ENCODE measurements at places on chromosomes 13 and 19. TPM values are rescaled to one million over a fixed set of nuclear protein-coding genes. Genes with fewer than 3 reads are reported as not detected.

The ZFP28 gene
- total RNA-seq: 12.3 TPM

The SYNE4 gene
- 15.5 TPM for total RNA-seq

The C19orf67 gene
- not detected for total RNA-seq

GRCh38 chr19:50764409-50764808 is 5.9 kb upstream of the GPR32 start:
- no peaks in the 10 kb centered on the region for H3K27me3 ChIP-seq
- no peak overlapping the region for H3K27ac ChIP-seq

DNA sequence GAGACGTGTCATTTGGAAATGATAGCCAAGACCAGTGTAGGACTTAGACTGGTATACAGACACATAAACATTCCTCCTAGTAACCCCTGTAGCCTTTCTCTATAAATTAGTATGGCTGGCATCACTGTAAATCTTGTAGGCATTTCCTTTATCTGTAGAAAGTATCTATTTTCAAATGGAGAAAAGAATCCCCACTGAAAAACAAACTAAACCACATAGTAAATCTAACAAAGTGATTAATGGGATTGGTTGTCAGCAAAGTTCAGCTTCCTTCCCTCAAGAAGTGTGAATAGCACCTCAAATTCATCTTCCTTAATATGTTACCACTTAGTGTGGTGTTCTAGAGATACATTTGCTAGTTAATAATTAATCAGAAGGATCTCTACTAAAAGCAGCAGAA is 119.4 kb upstream of the NBEA start:
- DNase-seq: no peak
- H3K4me3 ChIP-seq: no peak overlapping the region
- H3K27ac ChIP-seq: no peak overlapping the region
- H3K27me3 ChIP-seq: no peaks in the 10 kb centered on the region
- H3K4me1 ChIP-seq: no peaks in the 10 kb centered on the region

The ZNF497 gene
- 3.6 TPM for total RNA-seq

- H3K4me3 ChIP-seq: no peak overlapping the region
- no peak overlapping the region for H3K27ac ChIP-seq
- no peaks in the 10 kb centered on the region for H3K4me1 ChIP-seq
Observed at GRCh38 chr13:82356667-82357410, 1525.4 kb downstream of the SLITRK1 start.

GRCh38 chr13:44374348-44374712 is 706 bp downstream of the SERP2 start:
- H3K4me3 ChIP-seq: peak overlapping the region; percentile 94
- peaks cover 5% of the 10 kb centered on the region for H3K4me1 ChIP-seq
- DNase-seq: no peak
- H3K36me3 ChIP-seq: no peaks in the 10 kb centered on the region
- peak overlapping the region; percentile 58 for H3K27ac ChIP-seq

DNA sequence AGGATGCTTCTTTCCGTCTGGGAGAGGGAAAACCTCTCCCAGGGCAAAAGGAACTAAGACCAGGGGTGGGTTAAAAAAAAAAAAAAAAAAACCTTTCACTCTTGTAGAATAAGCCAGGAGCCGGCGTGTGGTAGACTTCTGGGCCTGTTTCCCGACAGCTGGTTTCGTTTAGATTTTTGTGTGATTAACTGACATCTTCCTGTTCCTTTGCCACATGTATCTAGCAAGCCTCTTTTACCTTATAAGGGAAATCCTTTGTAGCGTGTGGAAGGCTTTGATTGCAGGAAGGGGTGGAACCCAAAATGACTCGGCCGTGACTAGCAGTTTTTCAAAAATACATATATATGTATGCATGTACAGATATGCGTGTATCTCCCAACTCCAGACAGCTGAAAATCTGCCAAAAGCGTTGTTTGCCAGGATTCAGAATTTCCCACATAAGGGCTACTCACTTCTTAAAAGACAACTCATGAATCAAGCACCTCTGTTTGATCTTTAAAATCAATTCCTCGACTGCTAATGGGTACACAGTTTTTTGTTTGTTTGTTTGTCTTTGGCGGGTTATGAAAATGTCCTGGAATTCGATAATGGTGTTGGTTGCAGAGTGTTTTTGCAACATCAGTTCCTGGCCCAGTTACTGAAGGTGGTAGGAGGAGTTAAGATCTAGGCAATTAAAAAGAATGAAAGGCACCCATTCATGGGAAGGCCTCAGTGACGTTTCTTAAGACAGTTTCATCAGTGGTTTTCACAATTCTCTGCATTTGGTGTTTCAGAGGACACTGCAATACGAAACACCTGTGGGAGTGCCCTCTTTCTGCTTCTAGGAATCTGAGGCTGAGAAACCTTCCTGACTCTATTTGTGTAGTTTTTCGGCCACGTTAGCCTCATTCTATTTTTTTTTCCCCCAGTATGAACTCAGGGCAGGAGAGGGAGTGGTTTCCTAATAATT is 2.7 kb downstream of the TPM4 start:
- H3K27ac ChIP-seq: peak overlapping the region; percentile 100
- peak overlapping the region; percentile 91 for H3K4me3 ChIP-seq
- peak; percentile 91 for DNase-seq

The RNF225 gene
- not detected for total RNA-seq

DNA sequence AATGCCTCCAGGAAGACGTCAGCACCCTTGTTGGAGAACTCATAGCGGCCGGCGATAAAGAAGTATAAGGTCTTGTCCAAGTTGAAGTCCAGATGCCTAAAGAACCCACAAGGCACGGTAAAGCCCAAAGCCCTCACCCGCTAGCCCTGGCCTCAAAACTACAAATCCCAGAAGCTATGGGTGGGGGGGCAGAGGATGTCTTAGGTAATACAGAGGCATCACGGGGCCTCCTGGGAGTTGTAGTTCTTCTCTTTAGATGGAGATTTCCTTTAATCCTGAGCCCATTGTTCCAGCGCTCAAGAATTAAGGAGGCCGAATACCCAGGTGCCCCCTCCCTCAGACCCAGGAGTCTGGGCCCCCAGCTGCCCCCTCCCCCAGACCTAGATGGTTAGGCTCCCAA is 10.8 kb downstream of the GYS1 start:
- no peaks in the 10 kb centered on the region for H3K27me3 ChIP-seq
- H3K4me3 ChIP-seq: no peak overlapping the region
- no peak for DNase-seq
- H3K27ac ChIP-seq: no peak overlapping the region
- H3K4me1 ChIP-seq: no peaks in the 10 kb centered on the region

The WDR87 gene
- not detected for total RNA-seq

The EBI3 gene
- total RNA-seq: 8.2 TPM

The SBK2 gene
- not detected for total RNA-seq

- DNase-seq: no peak
- no peaks in the 10 kb centered on the region for H3K36me3 ChIP-seq
- no peaks in the 10 kb centered on the region for H3K27me3 ChIP-seq
- no peak overlapping the region for H3K4me3 ChIP-seq
- H3K4me1 ChIP-seq: peaks cover 27% of the 10 kb centered on the region
Observed at GRCh38 chr19:46944918-46945628, 74.6 kb upstream of the NPAS1 start.

DNA sequence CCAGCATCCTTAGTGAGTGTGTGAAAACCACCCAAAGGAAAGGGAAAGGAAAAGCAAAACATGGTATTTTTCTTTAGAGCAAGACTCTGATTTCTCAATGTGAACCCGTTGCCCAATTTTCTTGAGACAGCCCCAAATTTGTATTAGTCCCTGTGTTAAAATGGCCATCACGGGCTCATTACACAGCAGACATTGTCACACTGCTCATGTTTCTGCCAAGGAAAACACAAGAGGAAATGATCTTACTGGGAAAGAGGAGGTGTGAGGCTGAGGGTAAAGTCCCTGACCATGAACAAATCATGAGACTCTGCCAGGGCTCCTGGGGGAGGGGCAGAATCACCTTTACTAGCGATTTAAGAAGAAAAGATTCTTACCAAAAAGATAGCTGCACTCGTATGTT is 54.4 kb downstream of the FAM124A start:
- DNase-seq: no peak
- no peaks in the 10 kb centered on the region for H3K4me1 ChIP-seq
- H3K27me3 ChIP-seq: no peaks in the 10 kb centered on the region
- no peak overlapping the region for H3K4me3 ChIP-seq
- no peaks in the 10 kb centered on the region for H3K36me3 ChIP-seq
- H3K27ac ChIP-seq: no peak overlapping the region

DNA sequence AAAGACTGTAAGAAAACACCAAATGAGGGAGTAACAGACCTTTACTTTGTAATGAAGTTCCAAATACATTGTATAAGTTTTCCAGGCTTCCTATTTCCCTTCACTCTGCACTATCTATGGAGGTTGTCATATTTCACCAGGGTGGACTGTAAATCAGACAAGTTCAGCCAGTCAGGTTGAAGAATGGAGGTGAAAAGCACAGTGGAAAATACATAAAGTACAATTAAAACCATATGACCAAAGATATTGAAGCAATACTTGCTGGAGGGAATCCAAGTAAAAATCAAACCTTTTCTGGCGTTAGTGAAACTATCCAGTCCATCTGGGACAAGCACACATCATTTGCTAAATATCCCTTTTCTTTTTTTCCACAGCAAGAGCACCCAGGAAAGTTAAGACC is 3.2 kb downstream of the LHFPL6 start:
- no peaks in the 10 kb centered on the region for H3K4me1 ChIP-seq
- H3K27me3 ChIP-seq: no peaks in the 10 kb centered on the region
- DNase-seq: no peak
- peak overlapping the region; percentile 46 for H3K27ac ChIP-seq
- H3K36me3 ChIP-seq: no peaks in the 10 kb centered on the region
- H3K4me3 ChIP-seq: peak overlapping the region; percentile 83

DNA sequence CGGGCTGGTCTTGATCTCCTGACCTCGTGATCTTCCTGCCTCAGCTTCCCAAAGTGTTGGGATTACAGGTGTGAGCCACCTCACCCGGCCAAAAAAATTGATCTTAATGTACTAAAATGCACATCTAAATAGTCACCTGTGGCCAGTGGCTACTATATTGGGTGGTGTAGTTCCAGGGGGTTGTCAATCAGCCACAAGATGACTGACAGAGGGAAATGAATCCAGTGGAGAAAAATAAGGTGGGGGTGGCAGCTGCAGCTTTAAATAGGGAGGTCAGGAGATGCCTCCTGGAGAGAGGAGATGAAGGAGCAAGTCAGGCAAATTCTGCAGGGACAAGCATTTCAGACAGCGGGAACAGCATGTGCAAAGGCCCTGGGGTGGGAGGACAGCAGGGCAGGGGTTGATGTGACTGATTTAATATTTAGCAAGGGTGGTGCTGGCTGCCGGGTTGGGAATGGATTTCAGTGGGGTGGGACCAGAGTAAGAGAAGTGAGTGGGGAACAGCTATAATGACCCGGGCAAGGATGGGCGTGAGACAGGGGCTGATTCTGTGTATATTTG is 18.0 kb downstream of the TIMM13 start:
- DNase-seq: no peak
- no peaks in the 10 kb centered on the region for H3K36me3 ChIP-seq
- no peaks in the 10 kb centered on the region for H3K4me1 ChIP-seq
- no peak overlapping the region for H3K4me3 ChIP-seq

DNA sequence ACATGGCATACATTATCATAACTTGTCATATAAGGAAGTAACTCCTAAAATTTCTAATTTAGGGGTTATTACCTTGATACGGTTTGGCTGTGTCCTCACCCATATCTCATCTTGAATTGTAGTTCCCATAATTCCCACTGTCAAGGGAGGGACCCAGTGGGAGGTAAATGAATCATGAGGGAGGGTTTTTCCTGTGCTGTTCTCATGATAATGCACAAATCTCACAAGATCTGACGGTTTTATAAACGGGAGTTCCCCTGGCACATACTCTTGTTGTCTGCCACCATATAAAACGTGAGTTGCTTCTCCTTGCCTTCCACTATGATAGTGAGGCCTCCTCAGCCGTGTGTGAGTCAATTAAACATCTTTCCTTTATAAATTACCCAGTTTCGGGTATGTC is 76.0 kb downstream of the ZDHHC20 start:
- H3K4me3 ChIP-seq: no peak overlapping the region
- no peaks in the 10 kb centered on the region for H3K4me1 ChIP-seq
- H3K36me3 ChIP-seq: no peaks in the 10 kb centered on the region
- no peak for DNase-seq
- no peaks in the 10 kb centered on the region for H3K27me3 ChIP-seq

The ZNF358 gene
- 34.0 TPM for total RNA-seq

DNA sequence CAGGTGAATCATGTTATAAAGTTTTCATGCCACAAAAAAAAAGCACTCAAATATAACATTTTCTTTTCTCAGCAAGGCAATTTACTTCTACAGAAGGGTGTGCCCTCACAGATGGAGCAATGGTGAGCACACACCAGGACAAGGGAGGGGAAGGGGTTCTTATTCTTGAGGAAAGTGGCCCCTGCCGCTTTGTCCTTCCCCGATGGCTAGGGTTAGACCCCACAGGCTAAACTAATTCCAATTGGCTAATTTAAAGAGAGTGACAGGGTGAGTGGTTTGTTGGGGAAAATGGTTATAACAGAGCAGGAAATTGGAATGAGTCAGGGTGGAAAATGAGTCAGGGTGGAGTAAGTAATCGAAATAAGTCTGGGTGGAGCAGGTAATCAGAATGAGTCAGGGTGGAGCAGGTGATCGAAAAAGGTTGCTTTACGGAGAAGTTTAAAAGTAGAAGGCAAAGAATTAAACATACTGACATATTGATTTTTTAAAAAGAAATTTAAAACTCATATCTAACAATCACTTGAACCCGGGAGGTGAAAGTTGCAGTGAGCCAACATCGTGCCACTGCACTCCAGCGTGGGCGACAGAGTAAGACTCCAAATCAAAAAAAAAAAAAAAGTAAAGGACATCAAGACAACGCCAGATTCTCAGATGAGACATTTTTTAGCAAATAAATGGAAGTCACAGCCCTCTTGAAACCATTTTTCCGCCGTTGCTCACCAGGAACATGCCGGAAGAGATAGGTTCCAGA is 813 bp downstream of the ZNF562 start:
- DNase-seq: no peak
- no peaks in the 10 kb centered on the region for H3K4me1 ChIP-seq
- peak overlapping the region; percentile 97 for H3K27ac ChIP-seq
- peak overlapping the region; percentile 89 for H3K4me3 ChIP-seq
- H3K27me3 ChIP-seq: no peaks in the 10 kb centered on the region
- no peaks in the 10 kb centered on the region for H3K36me3 ChIP-seq

The CRB3 gene
- 30.7 TPM for total RNA-seq

The ZSCAN5B gene
- not detected for total RNA-seq

- H3K4me1 ChIP-seq: no peaks in the 10 kb centered on the region
- H3K4me3 ChIP-seq: no peak overlapping the region
- DNase-seq: no peak
- H3K36me3 ChIP-seq: no peaks in the 10 kb centered on the region
Observed at GRCh38 chr19:19636573-19637185, 6.8 kb downstream of the GMIP start.

GRCh38 chr13:45662162-45662561 is 40.0 kb upstream of the CBY2 start:
- H3K27me3 ChIP-seq: no peaks in the 10 kb centered on the region
- H3K4me3 ChIP-seq: no peak overlapping the region
- no peaks in the 10 kb centered on the region for H3K36me3 ChIP-seq
- DNase-seq: no peak
- no peaks in the 10 kb centered on the region for H3K4me1 ChIP-seq

Measured in breast epithelium (tissue), 4 donors.